Neural progenitor cell (in vitro differentiated cells): ENCODE measurements at places on chromosomes 7 and 10. TPM values are rescaled to one million over a fixed set of nuclear protein-coding genes. Genes with fewer than 3 reads are reported as not detected.

STEAP1 gene
- 1.5 and 2.3 TPM in 2 replicates for total RNA-seq

GRCh38 chr10:72702868-72703581, 11.1 kb downstream of the MCU start:
- DNase-seq: no peak
- no peak overlapping the region for H3K27ac ChIP-seq
- no peak overlapping the region for H3K4me3 ChIP-seq
- no peaks in the 10 kb centered on the region for H3K36me3 ChIP-seq

AQP1 gene
- 0.87 TPM in 1 of 2 replicates, not detected in the other for total RNA-seq

- DNase-seq: peak; percentile 27
- no peaks in the 10 kb centered on the region for H3K36me3 ChIP-seq
- no peak overlapping the region for H3K27ac ChIP-seq
- H3K4me3 ChIP-seq: no peak overlapping the region
Measured at GRCh38 chr10:5466451-5467206, 32.7 kb downstream of the CALML5 start.

DNA sequence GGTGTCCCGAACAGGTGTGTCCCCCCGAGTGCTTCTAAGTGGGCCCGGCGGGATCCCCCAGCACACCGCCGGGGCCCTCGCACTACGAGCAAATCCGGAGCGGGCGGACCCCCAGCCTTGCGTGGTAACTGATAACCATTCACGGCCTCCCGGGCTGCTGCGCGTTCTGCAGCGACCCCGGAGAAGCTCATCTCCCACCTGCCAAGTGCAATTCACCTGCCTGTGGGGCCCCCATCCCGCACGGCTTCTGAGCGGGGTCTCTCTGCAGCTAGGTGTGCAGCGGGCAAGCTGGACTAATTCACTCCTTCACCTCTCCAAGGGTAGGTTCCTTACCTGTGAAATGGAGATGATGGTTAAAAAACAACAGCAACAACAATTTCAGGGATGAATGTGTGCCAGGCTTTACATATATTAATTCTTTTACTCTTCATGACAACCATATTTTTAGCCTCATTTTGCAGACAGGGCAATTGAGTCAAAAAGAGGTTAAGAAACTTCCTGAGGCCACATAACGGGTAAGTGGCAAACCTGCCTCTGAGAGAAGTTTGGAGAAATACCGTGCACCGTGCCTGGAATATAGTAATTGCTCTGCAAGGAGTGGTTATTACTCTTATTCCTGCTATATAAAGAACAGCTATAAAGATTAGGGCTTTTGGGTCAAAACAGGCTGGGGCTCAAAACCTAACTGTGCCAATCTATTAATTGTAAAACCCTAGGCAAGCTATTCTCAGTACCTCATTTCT, 652 bp upstream of the PODXL start:
- peak overlapping the region; percentile 78 for H3K4me3 ChIP-seq
- H3K27ac ChIP-seq: no peak overlapping the region
- peaks cover 29% of the 10 kb centered on the region for H3K4me1 ChIP-seq
- no peaks in the 10 kb centered on the region for H3K36me3 ChIP-seq

AZGP1 gene
- not detected in 2 replicates for total RNA-seq

- H3K36me3 ChIP-seq: no peaks in the 10 kb centered on the region
- no peaks in the 10 kb centered on the region for H3K27me3 ChIP-seq
- no peak overlapping the region for H3K27ac ChIP-seq
- DNase-seq: peak; percentile 22
- H3K4me3 ChIP-seq: no peak overlapping the region
- H3K4me1 ChIP-seq: peaks cover 2% of the 10 kb centered on the region
Measured at GRCh38 chr7:98807068-98808048, 62.5 kb downstream of the TMEM130 start.

DNA sequence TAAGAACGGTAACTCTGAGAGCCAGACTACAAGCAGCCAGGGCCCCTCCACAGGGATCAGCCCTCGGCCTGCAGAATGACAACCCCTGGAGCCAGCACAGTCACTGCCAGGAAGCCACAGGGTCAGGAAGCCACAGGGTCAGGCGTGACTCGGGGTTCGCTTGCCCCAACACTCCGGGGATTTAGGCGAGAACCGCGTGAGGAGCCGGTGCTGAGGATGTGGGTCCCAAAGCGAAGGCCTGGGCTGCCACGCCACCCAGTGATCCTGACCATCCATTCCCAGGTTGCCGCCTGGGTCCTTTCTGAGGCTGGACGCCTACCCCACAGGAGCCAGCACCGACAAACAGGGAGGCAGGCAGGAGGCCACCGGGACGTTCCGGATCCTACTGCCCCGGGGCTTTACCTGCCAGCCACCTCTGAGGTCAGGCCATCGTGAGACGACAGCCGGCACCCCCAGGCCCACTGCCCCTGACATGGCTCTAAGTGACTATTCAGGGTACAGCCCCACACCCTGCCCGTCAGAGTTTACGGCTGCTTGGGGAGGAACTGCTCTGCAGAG, 228.6 kb downstream of the ELFN1 start:
- no peaks in the 10 kb centered on the region for H3K36me3 ChIP-seq
- no peaks in the 10 kb centered on the region for H3K4me1 ChIP-seq
- no peak overlapping the region for H3K4me3 ChIP-seq
- no peak overlapping the region for H3K27ac ChIP-seq
- no peaks in the 10 kb centered on the region for H3K27me3 ChIP-seq

DNA sequence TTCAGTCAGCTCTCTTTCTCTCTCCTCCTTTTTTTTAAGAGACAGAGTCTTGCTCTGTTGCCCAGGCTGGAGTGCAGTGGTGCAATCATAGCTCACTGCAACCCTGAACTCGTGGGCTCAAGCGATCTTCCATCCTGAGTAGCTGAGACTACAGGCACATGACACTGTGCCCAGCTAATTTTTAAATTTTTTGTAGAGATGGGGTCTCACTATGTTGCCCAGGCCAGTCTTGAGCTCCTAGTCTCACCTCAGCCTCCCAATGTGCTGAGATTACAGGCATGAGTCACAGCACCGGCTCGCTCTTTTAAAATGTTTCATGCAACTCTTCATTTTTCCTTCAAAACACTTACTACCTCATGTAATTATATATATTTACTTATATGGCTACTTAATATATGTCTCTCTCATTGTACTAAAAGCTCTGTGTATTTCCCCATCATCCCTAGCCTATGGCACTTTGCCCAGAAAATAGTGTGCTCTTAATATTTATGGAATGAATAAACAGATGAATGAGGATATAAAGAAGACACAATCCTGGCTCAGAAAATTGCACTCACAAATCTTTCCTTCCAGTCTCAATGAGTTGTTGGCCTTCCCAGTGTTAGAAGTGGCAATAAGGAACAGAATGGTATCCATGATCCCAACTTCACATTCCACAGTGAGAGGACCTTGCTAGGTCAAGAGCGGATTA, 33.9 kb downstream of the EBLN1 start:
- H3K36me3 ChIP-seq: no peaks in the 10 kb centered on the region
- no peak for DNase-seq
- no peak overlapping the region for H3K4me3 ChIP-seq
- H3K4me1 ChIP-seq: no peaks in the 10 kb centered on the region

ANKRD22 gene
- total RNA-seq: not detected in 2 replicates

CCDC7 gene
- total RNA-seq: 4.1 and 6.9 TPM in 2 replicates

GRCh38 chr7:12415072-12415471, 11.4 kb upstream of the VWDE start:
- no peaks in the 10 kb centered on the region for H3K4me1 ChIP-seq
- H3K4me3 ChIP-seq: no peak overlapping the region
- no peaks in the 10 kb centered on the region for H3K27me3 ChIP-seq
- H3K36me3 ChIP-seq: peaks cover 3% of the 10 kb centered on the region

- H3K4me3 ChIP-seq: no peak overlapping the region
- peaks cover 2% of the 10 kb centered on the region for H3K36me3 ChIP-seq
- no peaks in the 10 kb centered on the region for H3K4me1 ChIP-seq
Measured at GRCh38 chr7:122018032-122018431, 126.0 kb downstream of the AASS start.

ARHGAP22 gene
- total RNA-seq: 1.7 and 5.1 TPM in 2 replicates

- H3K36me3 ChIP-seq: no peaks in the 10 kb centered on the region
- no peaks in the 10 kb centered on the region for H3K27me3 ChIP-seq
- no peak for DNase-seq
- no peaks in the 10 kb centered on the region for H3K4me1 ChIP-seq
- H3K27ac ChIP-seq: no peak overlapping the region
Measured at GRCh38 chr10:32982293-32982709, 24.3 kb upstream of the ITGB1 start.

- no peak for DNase-seq
- no peaks in the 10 kb centered on the region for H3K27me3 ChIP-seq
- H3K36me3 ChIP-seq: no peaks in the 10 kb centered on the region
- no peaks in the 10 kb centered on the region for H3K4me1 ChIP-seq
- H3K27ac ChIP-seq: no peak overlapping the region
Measured at GRCh38 chr10:22851865-22852239, 76.0 kb upstream of the ARMC3 start.

NUTM2E gene
- 0.07 and 0.09 TPM in 2 replicates for total RNA-seq

DNA sequence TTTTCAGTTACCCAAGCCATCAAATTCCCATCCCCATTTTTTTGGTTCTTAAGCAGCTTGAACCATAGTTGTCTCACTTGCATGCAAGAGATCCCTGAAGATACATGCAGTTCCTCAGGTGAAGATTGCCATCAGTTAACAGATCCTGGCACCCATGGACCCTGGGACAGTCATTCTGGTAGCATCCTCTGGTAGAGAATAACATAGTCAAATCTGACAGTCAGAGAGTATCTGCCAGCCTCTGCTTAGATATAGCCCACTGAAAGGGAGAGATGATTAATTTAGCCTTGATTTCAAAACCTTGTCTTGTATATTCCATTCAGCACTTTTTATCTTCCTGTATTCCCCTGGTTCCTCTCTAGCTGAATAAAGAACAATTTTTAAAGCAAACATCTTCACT, 280.4 kb downstream of the KCNMA1 start:
- H3K27me3 ChIP-seq: no peaks in the 10 kb centered on the region
- H3K4me1 ChIP-seq: no peaks in the 10 kb centered on the region
- H3K27ac ChIP-seq: no peak overlapping the region
- no peaks in the 10 kb centered on the region for H3K36me3 ChIP-seq
- H3K4me3 ChIP-seq: no peak overlapping the region

DNA sequence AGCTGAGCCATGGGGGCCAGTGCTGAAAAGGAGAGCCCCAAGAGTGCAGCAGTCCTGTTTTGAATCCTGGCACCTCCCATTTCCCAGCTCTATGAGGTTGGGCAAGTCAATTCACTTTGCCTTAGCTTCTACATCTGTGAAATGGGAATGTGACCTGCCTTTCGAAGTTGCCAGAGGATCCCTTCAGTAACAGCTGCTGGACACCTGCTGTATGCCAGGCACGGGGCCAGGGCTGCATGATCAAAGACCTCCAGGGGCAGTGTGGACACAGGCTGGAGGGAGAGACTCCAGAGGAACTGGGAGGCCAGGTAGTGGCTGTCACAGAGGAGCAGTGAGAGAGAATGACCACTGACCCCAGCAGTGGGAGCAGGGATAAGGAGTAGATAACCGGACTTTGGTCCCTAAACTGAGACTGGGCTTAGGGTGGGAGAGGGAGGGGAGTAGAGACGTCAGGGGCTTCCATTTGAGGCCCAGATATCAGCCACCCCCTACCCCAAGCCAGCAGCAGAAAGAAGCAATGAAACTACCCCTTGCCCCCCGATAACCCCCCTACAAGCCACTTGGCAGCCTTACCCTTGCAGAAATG, 45.2 kb downstream of the SRRM3 start:
- no peak overlapping the region for H3K4me3 ChIP-seq
- no peak overlapping the region for H3K27ac ChIP-seq
- no peak for DNase-seq
- H3K36me3 ChIP-seq: no peaks in the 10 kb centered on the region
- H3K4me1 ChIP-seq: no peaks in the 10 kb centered on the region

GRCh38 chr7:108427766-108428165, 28.5 kb downstream of the NRCAM start:
- H3K36me3 ChIP-seq: no peaks in the 10 kb centered on the region
- DNase-seq: no peak
- no peak overlapping the region for H3K4me3 ChIP-seq
- H3K4me1 ChIP-seq: peaks cover 25% of the 10 kb centered on the region

- no peak overlapping the region for H3K4me3 ChIP-seq
- H3K36me3 ChIP-seq: peaks cover 3% of the 10 kb centered on the region
- DNase-seq: no peak
Measured at GRCh38 chr7:105003275-105003674, 10.7 kb upstream of the KMT2E start.

DNA sequence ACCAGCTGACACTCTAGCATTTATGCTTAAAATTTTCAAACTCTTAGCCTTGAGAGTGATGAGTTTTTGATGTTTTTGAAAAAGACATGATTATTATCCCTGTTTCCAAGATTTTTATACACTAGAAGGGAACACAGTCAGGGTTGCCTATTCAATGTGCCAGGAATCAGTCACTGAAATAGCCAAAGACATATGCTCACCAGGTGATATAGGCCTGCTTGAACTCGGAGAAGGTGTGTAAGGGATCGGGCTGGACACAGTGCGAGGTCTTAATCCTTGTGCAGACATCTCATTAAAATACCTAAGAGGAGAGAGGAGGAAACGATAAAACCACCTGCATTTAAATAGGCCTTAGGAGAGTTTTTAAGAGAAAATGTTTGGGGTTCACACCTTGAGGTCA, 51.0 kb upstream of the MRLN start:
- no peak for DNase-seq
- peaks cover 4% of the 10 kb centered on the region for H3K4me1 ChIP-seq
- no peaks in the 10 kb centered on the region for H3K27me3 ChIP-seq
- H3K36me3 ChIP-seq: peaks cover 16% of the 10 kb centered on the region
- no peak overlapping the region for H3K4me3 ChIP-seq

CYP3A7 gene
- not detected in 2 replicates for total RNA-seq

- no peaks in the 10 kb centered on the region for H3K27me3 ChIP-seq
- no peak overlapping the region for H3K27ac ChIP-seq
- DNase-seq: no peak
Measured at GRCh38 chr7:13153266-13153665, 465.8 kb downstream of the ARL4A start.

GRCh38 chr10:130958981-130959751, 352.4 kb downstream of the TCERG1L start:
- no peak overlapping the region for H3K4me3 ChIP-seq
- no peaks in the 10 kb centered on the region for H3K4me1 ChIP-seq
- no peak for DNase-seq
- no peaks in the 10 kb centered on the region for H3K27me3 ChIP-seq
- no peaks in the 10 kb centered on the region for H3K36me3 ChIP-seq

- H3K36me3 ChIP-seq: no peaks in the 10 kb centered on the region
- H3K4me3 ChIP-seq: no peak overlapping the region
- H3K4me1 ChIP-seq: no peaks in the 10 kb centered on the region
- DNase-seq: no peak
Measured at GRCh38 chr7:98234429-98235147, 17.4 kb downstream of the TECPR1 start.

- no peak overlapping the region for H3K27ac ChIP-seq
- peaks cover 36% of the 10 kb centered on the region for H3K27me3 ChIP-seq
- H3K4me1 ChIP-seq: peaks cover 7% of the 10 kb centered on the region
- no peak for DNase-seq
- no peak overlapping the region for H3K4me3 ChIP-seq
Measured at GRCh38 chr10:122117475-122117874, 128.5 kb downstream of the TACC2 start.

SPDYE2B gene
- total RNA-seq: not detected in 2 replicates

- H3K27ac ChIP-seq: no peak overlapping the region
- DNase-seq: no peak
- no peak overlapping the region for H3K4me3 ChIP-seq
- no peaks in the 10 kb centered on the region for H3K27me3 ChIP-seq
- no peaks in the 10 kb centered on the region for H3K36me3 ChIP-seq
Measured at GRCh38 chr7:135956393-135956792, 20.8 kb downstream of the MTPN start.

GRCh38 chr10:12606461-12606860, 257.1 kb downstream of the CAMK1D start:
- DNase-seq: no peak
- no peak overlapping the region for H3K27ac ChIP-seq
- H3K27me3 ChIP-seq: no peaks in the 10 kb centered on the region
- no peaks in the 10 kb centered on the region for H3K4me1 ChIP-seq
- no peak overlapping the region for H3K4me3 ChIP-seq
